ENCODE measurements at places on chromosomes 7 and 10.

DNA sequence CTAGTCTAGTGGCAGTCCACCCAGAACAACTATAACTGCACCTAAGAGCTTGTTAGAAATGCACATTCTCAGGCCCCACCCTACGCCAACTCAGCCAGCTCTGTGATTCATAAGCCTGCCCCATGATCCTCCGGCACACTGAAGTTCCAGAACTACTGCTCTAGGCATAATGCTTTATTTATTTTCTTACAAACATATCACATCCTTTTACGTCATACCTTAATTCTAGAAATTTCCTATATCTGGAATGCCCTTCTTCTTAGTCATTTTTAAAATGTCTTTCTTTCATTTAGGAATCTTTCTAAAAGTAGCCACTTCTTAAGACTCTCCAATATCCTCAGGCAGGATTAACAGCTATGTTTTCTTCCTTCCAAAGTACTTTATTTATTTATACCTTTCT lies 480.1 kb downstream of the INHBA start:
- no peak for DNase-seq

GRCh38 chr7:106183952-106184351 lies 71.8 kb upstream of the SYPL1 start:
- no peak for DNase-seq

DNA sequence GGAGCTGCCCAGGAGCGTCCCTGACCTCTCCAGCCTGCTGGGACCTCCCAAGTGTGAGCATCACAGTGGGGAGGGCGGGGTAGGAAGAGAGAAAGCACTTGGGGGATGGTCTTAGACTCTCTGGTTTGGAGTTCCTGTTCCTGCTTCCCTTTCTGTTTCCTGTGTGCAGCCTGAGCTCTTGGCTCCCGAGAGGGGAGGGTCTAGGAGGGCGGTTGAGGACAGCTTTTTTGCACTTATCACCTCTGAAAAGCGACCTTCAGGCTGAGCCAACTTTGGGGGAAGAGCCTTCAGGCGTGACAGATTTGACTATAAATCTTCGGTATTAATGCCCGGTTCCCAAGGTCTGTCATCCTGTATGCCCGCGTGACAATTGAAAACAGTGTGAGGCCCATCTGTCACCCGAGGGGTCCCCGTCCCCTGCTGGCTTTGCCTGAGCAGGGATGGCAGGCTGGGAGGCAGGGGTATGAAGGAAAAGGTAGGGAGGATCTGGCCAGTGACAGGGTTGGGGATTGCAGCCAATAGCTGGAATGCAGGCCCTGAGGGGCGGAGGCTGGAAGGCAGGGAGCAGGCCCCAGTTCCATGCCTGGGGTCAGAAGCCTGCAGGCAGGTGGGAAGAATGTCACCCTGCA lies 78.6 kb downstream of the CDH23 start:
- DNase-seq, result peak; percentile 21

- peak; percentile 58 for DNase-seq
These were observed 45.3 kb upstream of the CDK1 start for GRCh38 chr10:60732807-60733516.

- no peak for DNase-seq
These were observed 14.5 kb downstream of the ZCCHC24 start for GRCh38 chr10:79430936-79431335.

DNA sequence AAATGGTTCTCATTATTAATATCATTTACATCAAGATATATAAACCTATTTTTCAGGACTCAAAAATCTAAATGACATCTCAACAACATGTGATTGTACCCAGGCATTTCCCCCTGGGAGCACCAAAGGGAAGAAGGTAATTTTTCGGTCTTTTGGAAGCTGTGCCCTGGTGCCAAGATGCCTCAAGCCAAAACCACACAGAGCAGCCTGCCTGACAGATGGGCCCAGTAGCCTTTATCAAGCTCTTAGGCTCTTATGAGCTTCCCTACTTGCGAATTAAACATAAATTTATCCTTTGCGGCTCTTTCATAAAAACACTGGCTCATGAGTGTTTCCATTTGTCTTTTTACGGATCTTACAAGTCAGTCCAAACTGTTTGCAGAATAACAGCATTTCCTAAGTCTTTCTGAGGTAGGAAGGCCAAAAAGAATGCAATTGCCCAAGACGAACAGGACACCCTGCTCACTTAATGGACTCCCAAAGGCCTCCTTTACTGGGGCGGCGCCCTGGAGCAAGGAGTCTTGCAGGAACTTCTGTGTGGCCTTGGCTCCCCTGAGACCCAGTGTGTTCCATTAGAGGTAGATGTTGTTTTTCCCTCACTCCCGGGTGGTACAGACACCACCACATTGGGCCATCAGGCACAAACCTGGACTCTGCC lies 4.1 kb upstream of the RASSF4 start:
- no peak for DNase-seq

- DNase-seq, result peak; percentile 5
These were observed 69.3 kb downstream of the MYOF start for GRCh38 chr10:93412801-93413200.

DNA sequence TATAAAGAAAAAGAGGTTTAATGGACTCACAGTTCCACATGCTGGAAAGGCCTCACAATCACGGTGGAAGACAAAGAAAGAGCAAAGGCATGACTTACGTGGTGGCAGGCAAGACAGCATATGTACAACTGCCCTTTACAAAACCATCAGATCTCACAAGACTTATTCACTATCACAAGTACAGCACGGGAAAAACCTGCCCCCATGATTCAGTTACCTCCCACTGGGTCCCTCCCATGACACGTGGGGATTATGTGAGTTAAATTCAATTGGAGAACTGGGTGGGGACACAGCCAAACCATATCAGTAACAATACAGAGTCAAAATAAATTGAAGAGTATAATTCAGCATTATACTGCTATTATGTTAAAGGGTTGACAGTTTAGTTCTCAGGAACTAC lies 37.8 kb downstream of the RNLS start:
- no peak for DNase-seq

- no peak for DNase-seq
These were observed 49.9 kb downstream of the ZNF365 start for GRCh38 chr10:62424026-62424425.

DNA sequence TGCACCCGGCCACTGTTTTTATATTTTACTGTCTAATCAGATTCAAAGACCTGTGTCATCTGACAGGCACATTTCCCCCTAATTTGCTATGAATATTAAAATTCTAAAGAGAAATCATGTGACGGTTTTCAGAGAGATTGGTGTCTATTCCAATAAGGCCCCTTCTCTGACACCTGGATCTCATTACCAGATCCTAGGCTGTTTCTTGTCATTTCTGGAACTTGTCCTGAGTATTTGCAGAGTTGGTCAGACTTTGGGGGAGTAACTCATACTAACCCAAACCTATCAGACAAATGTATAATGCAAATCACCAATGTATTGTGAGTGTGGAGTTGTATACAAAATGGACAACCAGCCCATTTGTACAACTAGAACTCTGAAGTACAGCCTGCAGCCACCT lies 29.5 kb downstream of the MYO1G start:
- no peak for DNase-seq

- DNase-seq, result no peak
These were observed 185.5 kb downstream of the EBF3 start for GRCh38 chr10:129778571-129778970.

DNA sequence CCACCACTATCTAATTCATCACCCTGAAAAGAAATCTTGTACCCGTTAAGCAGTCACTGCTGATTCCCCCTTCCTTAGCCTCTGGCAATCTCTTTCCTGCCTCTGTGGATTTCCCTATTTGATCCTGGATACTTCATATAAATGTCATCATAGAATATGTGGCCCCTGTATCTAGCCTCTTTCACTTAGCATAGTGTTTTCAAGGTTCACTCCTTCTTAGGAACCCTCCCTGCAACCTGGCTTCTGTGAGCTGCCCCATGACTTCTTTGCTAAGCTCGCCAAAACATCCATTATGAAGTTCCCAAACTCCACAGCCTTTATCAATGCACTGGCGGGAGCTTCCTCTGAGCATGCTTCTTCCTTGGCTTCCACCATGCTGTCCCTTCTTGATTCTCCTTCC lies 70.8 kb upstream of the PDZD8 start:
- DNase-seq, result no peak

- DNase-seq, result no peak
These were observed 61.7 kb upstream of the ZNRF2 start for GRCh38 chr7:30222515-30223215.

DNA sequence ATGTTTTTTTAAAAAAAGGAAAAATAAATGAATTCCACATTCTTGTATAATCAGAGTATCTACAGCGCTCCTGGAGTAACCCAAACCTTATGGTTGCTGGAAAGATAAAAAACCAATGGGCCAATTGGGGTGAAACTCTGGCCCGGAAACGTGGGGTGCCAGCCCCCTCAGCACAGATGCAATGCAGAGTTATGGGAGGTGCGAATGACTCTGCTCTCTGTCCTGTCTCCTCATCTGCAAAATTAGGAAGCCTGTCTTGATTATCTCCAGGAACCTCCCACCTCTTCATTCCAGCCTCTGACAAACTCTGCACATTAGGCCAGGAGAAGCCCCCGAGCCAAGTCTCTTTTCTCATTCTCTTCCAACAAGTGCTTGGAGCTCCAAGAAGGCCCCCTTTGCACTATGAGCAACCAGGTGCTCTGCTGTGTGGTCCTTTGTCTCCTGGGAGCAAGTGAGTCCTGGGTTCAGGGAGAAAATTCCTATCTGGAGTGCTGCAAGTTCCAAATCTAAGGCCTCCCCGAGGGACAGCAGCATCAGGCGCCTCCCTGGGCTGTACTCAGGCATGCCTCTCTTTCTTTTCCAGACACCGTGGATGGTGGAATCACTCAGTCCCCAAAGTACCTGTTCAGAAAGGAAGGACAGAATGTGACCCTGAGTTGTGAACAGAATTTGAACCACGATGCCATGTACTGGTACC lies 130.5 kb upstream of the PRSS1 start:
- no peak for DNase-seq

DNA sequence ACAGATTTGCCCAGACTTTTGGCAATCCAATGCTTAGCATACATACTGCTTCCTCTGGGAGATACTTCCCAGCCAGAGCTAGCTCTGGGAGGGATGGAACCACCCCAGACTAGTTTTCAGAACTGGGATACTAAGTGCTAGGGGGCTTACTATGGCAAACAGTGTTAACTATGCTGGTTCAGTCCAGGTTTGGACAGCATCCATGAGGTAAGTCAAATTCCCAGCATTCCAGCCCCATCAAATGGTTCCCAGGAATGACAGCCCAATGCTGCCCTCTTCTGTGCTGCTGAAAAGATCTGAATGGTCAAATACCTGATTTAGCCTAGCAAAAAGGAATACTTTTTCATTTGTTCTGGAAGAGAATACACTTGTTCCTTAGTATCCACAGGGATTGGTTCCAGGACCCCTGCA lies 141.7 kb upstream of the CCDC6 start:
- no peak for DNase-seq

- no peak for DNase-seq
These were observed 371.7 kb upstream of the NRP1 start for GRCh38 chr10:33706191-33706590.

GRCh38 chr10:49356944-49357343 lies 38.9 kb downstream of the DRGX start:
- DNase-seq, result no peak

DNA sequence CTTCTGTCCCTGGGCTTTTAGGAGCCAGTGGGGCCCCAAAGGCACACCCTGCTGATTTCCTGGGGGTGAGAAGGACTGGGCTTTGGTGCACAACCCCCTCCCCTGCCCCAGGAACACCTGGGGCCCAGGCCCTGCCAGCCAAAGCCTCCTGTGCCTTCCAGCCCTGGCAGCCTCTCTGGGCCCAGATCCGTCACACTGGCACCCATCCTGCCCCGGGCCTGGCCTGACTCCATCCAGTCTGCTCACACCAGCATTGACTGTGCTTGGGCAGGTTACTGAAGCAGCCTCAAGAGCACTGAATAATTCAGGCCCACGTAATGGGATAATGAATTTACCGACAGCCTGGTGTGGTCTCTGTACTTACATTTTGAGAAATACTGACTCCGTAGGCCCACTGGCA lies 12.0 kb upstream of the COMTD1 start:
- no peak for DNase-seq

DNA sequence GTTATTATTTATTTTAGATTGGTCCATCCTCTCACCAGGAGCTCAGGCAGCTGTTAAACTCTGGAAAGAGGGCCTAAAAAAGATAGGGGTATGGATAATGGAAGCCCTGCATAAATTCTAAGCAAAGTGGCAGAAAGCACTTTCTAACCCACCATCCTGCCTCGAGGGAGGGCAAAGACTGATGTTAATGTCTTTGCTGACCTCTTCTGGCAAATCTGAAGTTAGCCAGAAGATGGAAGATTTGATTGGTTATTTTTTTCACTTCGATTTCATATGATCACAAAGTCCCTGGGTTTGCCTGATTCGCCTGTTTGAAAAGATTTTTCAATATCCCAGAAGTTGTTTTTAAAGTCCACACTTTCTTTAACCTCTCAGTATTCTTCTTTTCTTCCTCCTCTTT lies 24.8 kb downstream of the OR9A2 start:
- DNase-seq, result no peak

- DNase-seq, result no peak
These were observed 208.5 kb upstream of the NRP1 start for GRCh38 chr10:33542752-33543505.

DNA sequence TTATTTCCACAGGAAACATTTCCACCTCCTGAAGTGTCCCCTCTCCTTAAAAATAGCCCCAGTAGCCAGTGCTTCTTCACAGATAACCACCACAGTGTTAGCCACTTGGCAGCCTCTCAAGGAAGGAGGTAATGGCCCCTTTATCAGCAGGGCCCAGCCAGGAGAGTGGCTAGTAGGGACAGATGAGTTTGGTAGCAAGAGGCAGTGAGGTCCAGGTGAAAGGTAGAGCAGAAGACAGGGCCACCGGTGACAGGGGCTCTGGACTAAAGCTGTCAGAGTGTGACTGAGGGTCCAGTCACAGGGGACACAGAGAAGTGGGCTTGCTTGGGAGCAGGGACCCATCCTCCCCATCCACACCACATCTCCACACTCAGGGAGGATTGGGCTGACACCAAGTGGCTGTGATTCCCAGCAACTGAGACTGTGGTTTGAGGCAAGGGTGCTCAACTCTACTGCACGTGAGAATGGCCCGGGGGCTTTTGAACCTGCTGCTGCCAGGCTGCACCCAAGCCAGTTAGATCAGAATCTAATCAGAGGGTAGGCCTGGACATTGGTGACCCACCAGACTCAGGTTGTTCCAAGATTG lies 52.2 kb downstream of the C10orf120 start:
- DNase-seq, result no peak

DNA sequence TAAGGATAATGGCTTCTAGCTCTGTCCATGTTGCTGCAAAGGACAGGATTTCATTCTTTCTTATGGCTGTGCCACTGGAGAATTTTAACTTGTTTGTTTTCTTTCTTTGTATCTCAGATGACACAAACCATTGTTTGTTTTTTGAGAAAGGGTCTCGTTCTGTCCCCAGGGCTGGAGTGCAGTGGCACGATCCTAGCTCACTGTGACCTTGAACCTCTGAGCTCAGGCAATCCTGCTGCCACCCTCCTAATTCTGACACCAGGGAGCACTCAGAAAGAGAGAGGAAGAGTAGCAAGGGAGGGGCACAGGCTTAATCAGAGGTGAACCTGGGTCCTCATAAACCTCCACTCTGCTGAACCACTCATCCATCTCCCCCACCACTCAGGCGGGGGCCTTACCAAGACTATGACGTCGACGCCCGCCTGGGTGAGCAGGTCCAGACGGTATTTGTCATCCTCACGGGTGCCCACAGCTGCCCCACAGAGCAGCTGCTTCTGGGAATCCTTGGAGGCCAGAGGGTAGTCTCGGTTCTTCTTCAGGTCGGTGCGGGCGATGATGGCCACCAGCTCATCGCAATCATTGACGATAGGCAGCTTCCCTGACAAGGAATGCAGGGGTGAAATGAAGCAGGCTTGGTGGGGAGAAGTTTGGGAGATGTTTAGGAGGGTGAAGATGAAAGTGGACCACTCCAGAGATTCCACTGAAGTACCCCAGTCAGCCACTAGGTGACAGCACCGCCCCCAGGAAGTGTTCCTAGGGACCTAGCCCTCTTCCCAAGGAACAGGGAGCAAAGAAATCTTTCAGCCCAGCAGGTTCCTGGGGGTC lies 11.6 kb downstream of the IMPDH1 start:
- peak; percentile 47 for DNase-seq
